ENCODE measurements at places on chromosomes 7 and 10.
A peak's percentile ranks its signal among the peaks of the same experiment; 100 is the strongest.

GRCh38 chr7:27316311-27316710 is 73.7 kb downstream of the EVX1 start:
- DNase-seq, result no peak

- no peak for DNase-seq
Measured at GRCh38 chr10:71081229-71081560, 131.2 kb upstream of the UNC5B start.

DNA sequence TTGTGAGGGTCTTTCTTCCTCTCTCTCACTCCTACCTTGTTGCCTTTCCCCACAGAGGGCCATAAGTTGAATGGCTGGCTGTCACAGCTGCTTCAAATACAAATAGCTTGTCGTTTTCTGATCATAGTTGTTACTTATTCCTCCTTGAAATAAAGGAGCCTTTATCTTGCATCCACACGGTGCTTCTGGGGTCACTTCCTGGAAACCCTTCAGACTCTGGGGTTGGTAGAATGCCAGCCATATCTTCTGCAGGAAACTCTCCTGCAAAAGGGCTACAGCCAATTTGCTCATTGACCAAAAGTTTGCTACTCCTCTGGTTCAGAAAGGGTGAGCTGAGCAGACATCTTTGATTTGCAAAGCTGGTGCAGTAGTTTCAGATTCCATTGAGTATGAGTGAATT is 70.4 kb downstream of the FAM185A start:
- no peak for DNase-seq

GRCh38 chr7:84783141-84783778 is 403.6 kb downstream of the SEMA3D start:
- no peak for DNase-seq

GRCh38 chr10:93671042-93671441 is 31.4 kb downstream of the FRA10AC1 start:
- no peak for DNase-seq

DNA sequence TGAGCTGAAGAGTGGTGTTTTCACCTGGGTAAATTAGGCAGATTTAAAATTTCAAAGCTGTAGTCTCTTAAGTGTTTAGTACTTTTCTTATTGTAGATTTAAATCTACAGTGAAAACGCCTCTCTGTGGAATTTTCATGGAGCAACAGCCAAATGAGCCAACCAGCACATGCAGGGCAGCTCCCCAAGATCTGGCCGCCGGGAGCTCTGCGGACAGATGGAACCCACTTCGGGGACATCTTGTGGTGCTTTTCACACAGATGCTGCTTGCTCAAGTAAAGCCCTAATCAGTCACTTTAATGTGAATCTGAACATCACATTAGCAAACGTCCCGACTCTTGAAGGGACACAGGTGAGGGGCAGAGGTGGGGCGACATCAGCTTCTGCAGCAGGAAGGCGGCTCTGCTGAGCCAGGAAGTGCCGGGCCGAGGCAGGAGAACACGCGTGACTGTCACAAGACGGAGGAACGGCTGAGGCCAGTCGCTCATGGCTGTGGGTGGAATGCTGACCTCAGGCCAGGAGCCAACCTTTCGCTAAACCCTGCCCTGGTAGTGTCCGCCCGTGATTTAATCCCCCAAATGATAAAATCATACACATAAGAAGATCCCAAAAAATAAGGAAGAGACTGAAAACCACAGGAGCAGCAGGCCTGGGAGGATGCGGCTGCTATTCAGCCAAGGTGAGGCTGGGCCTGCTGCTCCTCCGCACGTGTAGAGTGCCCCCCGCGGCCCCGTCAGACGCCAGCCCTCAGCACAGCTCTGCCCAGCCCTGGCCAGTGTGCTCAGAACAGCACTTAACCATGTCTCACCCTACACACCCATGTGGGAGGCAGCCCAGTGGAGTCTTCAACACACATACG is 256.8 kb downstream of the ZMYND11 start:
- no peak for DNase-seq

GRCh38 chr10:71598621-71599055 is 120.9 kb downstream of the C10orf105 start:
- peak; percentile 78 for DNase-seq

DNA sequence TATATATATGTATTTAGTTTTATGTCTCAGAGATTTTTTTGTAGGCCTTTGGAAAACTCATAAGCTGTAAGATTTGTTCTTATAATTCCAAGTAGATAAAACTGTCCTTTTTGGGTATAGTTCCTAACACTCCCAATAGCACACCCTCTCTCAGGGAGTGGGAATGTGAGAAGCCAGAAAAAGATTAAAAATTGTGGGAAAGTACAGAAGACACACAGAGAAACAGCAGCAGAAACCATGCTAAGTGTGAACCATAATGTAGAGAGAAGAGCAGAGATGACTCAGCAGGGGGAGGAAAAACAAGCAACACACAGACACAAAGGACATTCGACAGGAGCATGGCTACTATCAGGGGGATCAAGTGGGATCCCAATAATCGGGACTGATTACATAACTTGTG is 401.6 kb downstream of the MAGI2 start:
- no peak for DNase-seq

GRCh38 chr10:96452494-96453153 is 61.1 kb downstream of the TLL2 start:
- no peak for DNase-seq

GRCh38 chr10:23157691-23158369 is 34.3 kb upstream of the PTF1A start:
- peak; percentile 40 for DNase-seq

DNA sequence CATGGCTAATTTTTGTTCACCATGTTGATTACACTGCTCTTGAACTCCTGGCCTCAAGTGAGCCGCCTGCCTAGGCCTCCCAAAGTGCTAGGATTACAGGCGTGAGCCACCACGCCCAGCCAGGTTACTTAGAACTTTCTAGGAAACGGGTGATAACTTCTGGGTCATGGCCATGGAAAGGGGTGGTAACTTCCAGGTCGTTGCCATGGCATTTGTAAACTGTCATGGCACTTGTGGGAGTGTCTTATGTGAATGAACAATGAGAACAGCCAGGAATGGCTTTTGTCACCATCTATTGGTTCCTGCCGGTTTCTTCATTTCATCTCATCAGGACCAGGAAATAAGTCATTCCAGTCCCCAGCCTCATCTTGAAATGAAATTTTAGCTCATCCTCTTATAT is 120.9 kb downstream of the SLC16A9 start:
- no peak for DNase-seq

- no peak for DNase-seq
Measured at GRCh38 chr7:94222516-94222915, 172.2 kb upstream of the COL1A2 start.

DNA sequence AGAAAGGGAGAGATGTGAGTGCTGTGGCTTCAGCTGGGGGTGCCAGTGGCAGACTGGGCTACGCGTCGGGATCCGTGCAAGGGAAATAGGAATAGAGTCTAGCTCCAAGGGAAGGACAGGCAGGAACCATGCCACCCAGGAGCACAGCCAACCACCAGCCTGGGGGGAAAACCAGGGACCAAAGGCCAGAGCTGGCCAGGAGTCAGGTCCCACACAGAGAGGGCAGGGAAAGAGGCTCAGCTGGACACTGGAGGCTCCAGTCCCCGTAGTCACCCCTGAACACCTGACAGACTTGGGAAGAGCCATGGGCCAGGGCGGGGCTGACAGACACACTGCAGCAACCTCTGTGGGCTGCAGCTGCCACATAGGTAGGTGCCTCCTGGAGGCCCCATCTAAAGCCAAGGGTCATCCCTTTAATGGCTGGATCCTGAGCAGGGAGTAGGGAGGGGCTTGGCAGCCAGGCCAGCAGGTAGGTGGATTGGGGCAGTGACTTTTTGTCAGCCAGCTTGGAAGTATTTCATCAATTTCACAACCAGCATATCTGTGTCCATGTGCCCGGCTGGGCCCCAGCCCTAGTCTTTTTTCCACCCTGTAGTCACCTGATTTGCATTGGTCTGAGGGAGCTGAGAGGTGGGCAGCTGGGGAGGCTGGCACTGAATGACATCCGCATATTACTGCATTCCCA is 163.2 kb downstream of the SH2D4B start:
- DNase-seq, result no peak

DNA sequence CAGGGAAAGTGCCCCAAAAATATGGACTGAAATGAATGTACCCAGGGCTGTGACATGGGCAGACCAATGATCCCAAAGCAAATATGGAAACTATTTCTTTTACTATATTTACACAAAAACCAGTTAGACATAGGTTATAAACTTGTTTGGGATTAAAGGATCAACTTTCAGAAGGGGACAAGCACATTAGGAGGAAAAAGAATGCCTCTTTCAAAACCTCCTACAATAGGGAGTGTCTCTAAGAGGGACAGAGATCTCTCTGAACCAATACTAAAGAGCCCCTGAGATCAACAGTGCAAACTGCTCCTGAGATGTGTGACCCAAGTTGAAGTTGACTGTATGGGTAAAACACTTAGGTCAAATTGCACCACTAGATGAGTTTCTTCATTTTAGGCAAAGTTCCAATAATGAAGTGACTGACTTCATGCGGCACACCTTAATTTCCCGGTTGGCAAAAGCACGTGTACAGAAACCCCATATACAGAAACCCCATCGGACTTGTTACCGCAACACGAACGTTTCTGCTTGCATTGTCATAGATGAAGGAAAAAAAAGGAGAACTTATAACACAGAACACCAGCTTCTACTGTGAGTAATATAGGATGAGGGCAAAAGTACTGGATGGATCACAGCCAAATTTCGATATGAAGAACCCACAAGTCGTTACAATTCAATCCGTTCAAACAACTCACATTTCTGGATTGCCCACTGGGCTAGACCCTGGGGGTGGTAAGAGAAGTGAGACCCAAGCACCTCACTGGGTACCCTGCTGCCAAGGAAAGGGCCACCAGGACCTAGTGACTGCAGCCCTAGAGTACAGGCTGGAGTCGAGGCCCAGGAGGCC is 4.3 kb downstream of the SVIL start:
- DNase-seq, result no peak

DNA sequence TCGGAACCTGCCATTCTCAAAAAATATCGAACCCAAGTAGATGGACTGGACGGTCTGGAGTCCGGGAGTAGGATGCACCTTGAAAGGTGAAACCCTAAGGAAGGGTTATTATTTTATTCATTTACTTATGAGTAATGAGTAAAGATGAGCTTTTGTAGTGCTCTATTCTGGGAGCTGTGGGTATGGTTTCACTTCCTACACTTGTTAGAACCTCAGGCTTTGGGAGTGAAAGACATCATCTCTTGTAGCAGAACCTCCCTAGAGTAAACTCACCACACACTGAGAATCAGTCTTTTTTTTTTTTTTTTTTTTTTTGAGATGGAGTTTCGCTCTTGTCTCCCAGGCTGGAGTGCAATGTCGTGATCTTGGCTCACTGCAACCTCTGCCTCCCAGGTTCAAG is 389.4 kb upstream of the AUTS2 start:
- DNase-seq, result no peak
